ENCODE measurements at places on chromosomes 1 and 21. TPM values are rescaled to one million over a fixed set of nuclear protein-coding genes. Genes with fewer than 3 reads are reported as not detected.

KRTAP19-1 gene
- polyA plus RNA-seq, result not detected

LY9 gene
- not detected for polyA plus RNA-seq

EPHA2 gene
- 14.0 TPM for polyA plus RNA-seq

GRCh38 chr1:219149953-219150352 is 23.7 kb upstream of the LYPLAL1 start:
- DNase-seq, result no peak

DNA sequence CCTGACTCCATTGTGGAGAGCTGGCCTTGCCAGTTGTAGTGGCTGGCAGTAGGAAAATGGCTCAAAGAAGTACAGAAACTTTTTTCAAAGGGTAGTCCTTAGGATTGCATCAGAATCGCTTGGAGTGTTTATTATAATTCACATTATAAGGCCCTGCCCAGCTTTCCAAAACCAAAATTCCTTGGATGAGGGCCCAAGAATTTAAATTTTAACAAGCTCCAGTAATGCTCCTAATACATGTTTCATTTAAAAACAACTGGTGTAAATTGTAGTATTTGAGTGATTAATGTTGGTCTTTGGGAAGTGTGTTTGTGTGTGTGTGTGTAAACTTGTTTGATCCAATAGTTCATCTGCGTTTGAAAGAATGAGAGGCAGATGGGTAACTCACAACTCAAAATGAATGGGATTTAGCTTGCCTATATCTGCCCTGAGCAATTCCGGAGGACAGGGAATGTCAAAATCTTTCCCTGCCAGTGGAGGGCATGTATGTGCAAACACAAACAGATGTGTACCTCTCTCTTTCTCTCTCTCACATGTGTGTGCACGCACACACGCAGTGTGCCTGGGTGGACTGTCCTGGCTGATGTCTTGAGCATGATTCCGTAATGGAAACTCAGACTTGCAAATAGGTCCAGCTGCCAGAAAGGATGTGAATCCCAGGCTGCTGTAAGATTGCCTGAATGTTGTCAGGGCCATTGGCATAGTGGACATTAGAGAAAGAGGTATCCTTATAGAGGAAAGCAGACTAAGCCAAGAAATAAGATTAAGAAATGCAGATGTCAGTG is 293.1 kb downstream of the LMX1A start:
- DNase-seq, result no peak

DNA sequence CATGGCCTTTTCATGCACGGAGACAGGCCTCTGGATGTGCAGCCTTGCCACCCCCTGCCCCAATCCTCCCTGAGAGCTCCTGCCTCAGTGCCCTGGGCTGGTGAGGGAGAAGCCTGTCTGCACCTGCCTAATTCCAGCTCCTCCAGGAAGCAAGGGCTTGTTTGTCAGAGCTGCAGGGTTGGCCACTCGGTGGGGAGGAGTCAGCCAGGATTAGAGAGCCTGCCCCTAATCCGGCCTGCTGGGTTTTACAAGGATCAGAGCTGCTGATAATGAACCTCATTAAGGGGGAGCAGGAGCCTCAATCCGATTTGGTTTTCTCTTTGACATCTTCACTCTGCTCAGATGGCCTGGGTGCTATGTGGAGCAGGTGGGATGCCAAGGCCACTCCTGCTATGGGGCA is 31.9 kb upstream of the LHX4 start:
- DNase-seq, result no peak

DNA sequence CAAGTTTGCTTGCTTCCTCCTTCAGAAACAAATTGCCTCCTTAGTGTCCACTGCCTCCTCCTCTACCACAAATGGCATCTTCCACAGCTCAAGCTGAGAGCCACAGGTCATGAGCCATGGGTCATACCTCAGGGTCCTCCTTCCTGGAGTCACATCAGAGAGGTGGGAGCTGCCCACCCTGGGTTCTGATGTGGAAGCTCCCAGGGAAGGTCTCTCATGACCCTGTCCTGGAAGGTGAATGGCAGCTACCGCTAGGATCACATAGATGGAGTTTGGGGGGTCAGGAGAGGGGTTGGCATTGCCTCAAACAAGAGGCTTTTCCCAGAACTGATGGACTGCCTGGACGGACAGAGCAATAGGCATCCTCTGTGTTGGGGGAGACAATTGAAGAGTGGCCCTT is 321.4 kb downstream of the MATN1 start:
- DNase-seq, result no peak

DNA sequence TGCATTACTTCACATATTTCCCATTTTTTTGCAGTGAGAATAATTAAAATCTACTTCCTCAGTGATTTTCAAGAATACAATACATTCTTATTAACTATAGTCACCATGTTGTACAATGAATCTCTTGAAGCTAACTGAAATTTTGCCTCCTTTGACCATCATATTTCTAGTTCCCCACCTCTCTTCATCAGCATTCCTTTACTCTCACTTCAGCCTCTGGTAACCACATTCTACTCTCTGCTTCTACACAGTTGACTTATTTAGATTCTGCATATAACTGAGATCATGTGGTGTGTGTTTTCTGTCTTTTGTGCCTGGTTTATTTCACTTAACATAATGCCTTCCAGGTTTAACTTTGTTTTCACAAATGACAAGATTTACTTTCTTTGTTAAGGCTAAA is 304.4 kb upstream of the LYPLAL1 start:
- no peak for DNase-seq

DNA sequence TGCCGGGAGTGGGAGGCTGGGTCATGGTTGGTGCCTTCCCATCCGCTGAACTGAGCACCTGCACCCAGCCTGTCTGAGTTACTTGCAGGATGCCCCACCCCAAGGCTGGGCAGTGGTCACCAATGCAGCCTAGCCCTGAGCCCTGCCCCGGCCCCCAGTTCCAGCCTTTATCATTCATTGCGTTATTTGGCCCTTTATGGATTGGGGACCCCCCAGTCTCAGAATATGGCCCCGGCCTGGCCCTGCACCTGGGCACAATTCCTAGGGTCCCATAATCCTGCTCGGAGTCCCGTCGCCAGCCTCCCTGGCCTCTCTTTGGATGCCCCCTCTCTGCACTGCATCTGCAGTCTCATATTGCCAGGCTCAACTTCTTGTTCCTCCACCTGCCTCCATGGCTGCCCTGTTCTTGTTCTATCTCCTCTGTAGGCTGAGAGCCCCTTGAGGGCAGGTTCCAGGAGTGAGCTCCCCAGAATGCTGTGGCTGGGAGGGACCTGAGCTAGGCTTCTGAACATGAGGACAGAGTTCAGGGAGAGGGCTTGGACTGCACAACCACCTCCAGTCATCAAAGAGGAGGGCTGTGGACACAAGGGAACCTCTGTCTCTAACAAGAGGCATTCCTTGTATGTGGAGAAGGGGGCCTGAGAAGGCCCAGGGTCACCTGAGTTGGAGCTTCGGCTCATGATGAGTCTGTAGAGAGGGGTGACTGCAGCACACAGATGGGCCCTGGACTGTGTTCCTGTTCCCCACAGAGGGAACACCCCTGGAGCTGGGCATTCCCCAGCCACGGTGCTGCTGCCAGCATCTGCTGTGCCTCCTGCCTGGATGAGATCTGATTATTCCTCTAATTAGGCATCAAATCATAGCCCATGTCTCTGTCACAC is 1.1 kb upstream of the KNCN start:
- DNase-seq, result no peak

GRCh38 chr1:30955448-30956015 is 47.0 kb upstream of the SDC3 start:
- DNase-seq, result peak; percentile 54

GRCh38 chr1:91217911-91218310 is 186.7 kb downstream of the HFM1 start:
- DNase-seq, result no peak

DNA sequence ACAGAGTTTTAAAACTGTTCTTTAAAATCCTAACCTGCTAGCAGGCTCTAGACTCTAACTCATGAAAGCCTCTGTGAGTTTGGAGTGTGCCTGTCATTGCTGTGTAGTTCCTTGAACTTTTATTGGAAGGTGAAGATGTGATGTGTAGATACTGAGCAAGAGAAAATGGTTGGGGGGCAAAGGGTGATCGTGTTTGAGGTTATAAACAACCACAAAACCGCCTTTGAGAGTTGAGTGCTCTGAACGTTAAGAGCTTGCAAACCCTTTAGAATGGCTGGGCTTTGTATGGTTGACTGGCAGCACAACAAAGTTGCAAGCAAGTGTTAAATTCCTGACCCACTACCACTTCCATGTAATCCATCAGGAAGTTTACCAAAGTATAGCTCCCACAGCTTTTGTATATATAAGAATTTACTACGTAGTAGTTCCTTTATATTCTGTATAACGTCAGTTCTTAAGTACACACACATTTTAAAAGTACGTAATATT is 19.6 kb downstream of the BACE2 start:
- DNase-seq, result no peak
